ENCODE measurements at places on chromosomes 6 and 20.

DNA sequence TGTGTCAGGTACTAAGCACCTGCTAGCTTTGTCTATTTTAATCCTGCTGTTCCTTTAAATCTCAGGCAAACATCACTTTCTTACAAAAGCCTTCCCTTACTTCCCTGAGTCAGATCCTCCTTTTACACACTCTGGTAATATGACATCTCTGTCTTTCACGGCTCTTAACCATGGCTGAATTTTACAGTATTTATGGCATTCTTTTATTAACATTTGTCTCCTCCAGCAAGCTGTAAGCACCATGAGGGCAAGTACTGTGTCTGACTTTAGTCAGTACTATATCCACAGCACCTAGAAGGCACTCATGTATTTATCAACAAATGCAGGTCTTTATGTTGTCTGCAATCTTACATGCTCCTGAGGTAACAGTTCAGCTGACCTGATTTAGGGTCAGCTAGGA lies 33.7 kb upstream of the HBS1L start:
- DNase-seq, result no peak

- DNase-seq, result no peak
Measured at GRCh38 chr6:113884011-113884410, 26.9 kb downstream of the MARCKS start.

DNA sequence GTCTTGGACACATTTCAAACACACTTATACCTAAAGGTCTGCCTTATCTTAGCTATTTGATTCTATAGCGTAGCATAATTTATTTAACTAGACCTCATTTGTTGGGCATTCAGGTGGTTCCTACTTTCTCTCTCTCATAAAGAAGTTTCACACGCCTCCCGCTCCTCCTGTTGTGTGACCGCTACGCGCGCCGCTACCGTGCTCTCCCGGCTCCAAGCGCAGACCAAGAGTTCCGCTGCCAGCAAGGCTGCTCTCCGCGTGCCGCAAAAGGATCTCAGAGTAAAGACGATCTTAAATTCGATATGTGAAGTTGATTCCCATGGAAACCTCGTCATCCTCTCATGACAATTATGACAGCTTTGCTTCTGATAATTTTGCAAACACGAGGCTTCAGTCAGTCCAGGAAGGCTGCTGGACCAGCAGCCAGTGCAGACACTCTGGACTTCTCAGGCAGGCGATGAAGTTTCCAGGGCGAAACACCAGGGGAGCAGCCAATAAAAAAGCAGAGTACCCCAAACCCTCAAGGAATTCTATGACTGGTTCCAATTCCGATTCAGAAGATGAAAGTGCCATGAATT lies 20.4 kb downstream of the PRSS16 start:
- DNase-seq, result no peak

GRCh38 chr6:319177-320131 lies 27.2 kb downstream of the DUSP22 start:
- DNase-seq, result no peak
